Activated CD4-positive, alpha-beta T cell treated with anti-CD3 and anti-CD28 coated beads, Interleukin-2, amount 50 U/mL, for 48 hours (primary cell): ENCODE measurements at places on chromosomes 5 and 9.

DNA sequence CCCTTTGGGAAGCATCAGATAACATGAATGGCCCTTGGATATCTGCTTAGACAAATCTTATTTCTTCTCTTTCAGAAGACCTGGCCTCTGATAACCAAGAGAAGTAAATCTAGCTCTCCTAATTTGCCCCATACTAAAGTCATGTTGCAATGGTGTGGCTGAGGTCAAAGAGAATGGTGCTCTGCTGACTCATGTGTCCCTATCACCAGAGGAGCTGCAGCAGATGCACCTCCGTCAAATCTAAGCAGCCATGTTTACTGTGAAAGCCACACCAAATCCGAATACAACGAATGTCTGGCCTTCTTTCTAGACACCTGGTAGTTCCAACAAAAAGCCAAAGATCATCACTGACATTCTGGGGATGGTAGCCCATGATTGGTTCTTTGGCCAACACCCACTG lies 23.2 kb downstream of the RETREG1 start:
- no peak for DNase-seq

GRCh38 chr9:35832814-35833213 lies 3.8 kb downstream of the TMEM8B start:
- no peak for DNase-seq

DNA sequence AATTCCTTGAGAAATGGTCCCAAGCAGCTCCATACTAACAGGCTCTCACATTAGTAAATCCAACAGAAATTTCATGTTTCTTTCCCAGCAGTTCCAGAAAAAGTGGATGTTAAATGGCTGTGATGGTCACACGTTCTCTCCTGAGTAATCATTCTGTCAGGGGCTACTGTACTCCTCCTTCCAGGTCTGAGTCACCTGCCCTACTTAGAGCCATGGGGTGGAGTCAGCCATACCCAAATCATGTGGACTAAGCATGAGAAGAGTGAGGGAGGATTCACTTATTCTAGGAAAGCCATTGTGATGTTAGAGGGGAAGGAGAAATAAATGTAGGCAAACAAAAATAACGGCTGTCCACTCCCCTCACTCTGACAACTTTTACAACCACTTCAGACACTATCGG lies 547.2 kb downstream of the CSNK1G3 start:
- no peak for DNase-seq

DNA sequence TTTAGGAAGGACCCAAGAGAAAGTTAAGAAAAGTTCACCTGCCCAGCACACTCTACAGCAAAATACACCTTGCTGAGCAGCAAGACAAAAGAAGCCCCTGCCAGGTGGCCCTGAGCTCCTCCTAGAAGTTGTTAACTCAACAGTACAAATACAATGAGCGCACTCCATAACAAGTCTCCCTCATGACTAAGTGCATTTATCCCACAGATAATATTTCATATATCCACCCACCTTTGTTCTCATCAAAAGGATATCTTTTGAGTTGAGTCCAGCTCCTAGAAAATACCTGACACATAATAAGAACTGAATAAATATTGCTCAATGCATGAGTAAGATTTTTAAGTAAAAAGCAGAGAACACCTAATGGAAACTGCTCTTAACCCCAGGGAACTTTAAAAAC lies 73.3 kb downstream of the ABCA1 start:
- DNase-seq: no peak

GRCh38 chr5:163659568-163659902 lies 154.1 kb downstream of the MAT2B start:
- DNase-seq: no peak

- peak; percentile 61 for DNase-seq
These were observed 133.3 kb upstream of the RAI14 start for GRCh38 chr5:34522599-34523386.

DNA sequence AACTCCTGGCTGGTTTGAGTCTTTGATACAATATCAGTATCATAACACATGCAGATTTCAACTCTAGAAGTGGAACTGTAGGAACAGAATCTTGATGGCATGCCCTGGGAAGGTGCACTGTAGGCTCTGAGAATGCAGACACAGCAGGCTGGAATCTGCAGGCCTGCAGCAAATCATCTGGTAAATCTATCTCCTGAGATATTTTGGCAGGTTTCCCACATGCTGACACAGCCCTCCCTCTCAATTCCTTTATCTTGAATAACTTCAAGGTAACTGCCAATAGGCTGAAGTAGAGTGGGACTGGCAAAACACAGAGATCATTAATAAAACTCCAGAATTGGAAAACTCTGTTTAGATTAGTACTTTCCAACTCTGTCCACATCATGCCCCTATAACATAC lies 177.8 kb upstream of the PCSK5 start:
- DNase-seq: no peak

GRCh38 chr5:9188131-9188530 lies 357.7 kb downstream of the SEMA5A start:
- DNase-seq: no peak

DNA sequence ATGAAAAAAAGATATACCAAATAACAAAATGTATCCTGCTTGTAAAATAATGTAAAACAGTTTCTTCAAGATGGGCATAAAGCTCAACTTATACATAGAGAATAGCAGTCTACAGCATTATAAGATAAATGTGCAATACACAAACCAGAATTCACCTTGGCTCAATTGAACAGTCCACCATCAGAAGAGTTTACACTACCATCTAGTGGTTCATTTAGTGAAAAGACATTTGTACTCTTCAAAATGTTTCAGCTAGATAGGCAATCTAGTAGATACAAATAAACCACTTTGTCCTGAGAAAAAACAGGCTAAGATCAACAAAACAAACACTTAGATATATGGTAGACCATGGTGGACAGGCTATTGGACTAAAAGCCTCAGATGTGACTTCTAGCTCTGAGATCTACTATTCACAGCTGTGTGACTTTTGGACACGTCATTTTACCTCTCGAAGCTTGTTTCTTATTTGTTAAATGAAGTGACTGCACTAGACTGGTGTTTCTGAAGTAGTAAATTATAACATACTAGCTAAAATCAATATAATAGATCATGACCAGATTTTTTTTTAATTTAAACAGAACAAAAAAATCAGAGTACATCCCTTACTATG lies 22.1 kb upstream of the TPD52L3 start:
- DNase-seq: no peak
